Non-pigmented ciliary epithelial cell (primary cell): ENCODE measurements at places on chromosomes 6 and 20.

GRCh38 chr20:2038161-2038560 lies 44.3 kb upstream of the PDYN start:
- no peak for DNase-seq

DNA sequence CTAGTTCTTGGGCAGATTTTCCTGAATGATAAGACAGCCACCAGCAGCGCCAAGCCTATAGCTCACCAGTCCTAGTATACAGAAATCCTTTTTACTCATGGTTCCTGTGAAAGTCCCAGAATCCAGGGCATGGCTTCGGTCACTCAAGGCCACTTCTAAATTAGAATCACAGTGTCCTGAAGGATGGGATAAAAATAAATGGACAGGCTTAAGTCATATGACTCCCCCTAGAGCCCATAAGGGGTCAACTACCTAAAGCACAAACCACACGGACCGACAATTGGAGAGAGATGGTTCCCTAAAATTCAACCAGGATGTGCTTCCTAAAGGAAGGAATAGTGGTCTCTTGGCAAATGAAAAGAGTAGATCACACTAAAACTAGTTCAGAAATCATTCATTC lies 404.1 kb upstream of the PLCB4 start:
- no peak for DNase-seq

GRCh38 chr6:151701911-151702562 lies 105.4 kb upstream of the ESR1 start:
- no peak for DNase-seq

DNA sequence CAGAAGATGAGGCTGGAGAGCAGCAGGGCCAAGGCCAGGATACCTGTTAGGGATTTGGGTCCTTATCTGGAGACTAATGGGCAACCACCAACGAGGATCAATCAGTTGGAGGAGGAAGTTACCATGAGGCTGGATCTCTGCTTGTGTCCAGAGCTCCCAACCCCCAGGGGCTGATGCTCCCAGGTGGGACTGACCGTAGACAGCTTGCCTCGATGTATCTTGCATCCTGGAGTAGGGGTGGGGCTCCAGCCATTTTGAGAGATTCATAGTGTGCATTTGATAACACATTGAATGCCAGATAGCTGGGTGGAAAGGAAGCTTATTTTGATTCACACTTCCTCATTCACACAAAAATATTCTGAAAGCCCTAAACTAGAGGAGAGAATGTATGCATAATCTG lies 4.6 kb upstream of the RFPL4B start:
- no peak for DNase-seq

DNA sequence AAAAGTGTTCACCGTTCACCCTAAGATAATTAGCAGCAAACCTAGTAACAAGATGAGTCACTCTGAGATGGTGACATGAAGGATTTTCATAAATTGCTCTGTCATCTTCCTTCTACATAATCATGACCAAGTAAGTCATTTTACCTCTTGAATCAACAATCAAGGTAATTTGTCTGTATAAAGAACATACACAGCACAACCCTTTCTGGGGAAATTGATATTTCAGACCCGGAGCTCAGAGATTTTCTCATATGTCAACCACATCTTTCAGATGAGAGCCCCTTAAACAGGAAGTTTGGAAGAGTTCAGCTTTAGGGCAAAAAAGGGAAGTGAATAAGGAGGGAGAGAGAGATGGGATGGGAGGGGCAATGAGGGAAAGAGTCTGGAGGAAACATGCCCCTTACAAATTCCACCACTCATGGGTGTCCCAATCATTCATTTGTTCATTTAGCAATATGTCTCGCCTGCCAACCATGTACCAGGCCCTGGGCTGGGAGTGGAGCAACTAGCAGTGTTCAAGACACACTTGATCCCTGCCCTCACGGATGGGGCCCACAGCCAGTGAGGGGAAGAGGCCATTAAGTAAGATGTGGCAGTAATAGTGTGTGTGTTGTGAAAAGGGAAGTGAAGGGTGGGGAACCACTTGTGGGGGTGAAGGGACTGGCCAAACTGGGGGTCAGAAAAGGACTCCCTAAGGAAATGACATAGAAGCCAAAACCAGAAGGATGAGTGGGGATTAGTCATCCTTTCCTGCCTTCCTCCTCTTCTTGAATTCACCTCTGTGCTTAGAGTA lies 190.9 kb downstream of the MAFB start:
- DNase-seq: no peak

- no peak for DNase-seq
These were observed 106.4 kb downstream of the RALGAPA2 start for GRCh38 chr20:20606050-20606449.

DNA sequence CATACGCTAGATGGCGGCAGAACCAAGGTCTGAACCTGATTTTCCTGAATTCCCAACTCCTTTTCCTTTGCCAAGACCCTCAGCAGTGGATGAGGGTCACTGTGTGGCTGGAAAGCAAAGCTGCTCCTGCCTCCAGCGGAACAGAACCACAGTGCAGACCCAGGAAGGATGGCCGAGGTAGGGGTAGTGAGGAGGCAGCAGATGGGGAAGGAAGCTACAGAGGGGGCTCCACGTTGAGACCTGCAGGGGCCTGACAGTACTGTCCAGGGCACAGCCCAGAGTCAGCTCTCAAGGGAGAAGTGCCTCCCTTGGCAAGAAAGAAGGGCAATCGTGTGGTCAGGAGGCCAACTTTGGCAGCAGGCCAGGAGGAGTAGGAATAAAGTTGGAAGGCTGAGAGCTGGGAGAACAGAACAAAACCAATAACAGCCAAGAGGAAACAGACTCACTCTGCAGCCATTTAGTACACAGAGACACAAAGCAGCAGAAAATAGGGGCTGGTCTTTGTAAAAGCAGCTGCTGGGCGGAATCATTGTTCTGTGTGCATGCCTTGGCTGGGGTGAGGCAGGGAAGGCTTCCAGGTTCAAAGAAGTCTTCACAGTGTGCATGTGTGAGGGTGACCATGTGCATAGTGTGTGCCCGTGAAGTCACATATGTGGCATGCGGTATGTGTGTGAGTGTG lies 3.1 kb downstream of the GABRR2 start:
- no peak for DNase-seq

DNA sequence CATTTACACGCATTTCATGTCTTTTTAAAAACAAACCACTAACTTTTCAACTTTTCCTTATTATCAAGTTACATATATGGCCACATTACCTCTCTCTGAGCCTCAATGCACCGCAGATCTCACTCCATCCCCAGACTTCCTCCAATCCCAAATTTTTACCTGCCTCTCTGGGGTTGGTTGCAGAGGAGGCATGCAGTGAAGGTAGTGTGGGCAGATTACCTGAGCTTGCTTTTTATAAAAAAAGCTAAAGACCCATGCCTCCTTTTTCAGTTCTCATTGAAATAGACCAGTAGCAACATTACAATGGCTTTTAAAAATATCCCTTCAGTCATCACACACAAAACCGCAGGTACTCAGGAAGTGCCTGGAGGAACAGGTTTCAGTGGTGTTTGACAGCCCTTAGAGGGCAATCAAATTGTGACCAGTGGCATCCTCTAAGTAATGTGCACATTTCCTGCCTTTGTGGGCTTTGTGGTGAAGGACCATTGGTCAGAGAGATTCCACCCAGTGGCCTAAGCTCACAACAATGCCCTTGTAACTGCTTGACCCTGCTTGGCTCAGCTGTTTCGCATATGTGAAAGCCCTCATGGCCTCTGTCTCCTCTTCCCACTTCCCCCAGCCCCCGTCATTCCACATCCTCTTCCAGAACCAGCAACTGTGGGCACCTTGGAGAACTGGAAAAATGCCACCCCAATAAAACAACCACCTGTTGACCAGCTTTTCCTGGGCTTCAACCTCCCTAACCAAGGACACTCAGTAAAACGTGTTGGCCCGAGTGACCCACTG lies 30.2 kb upstream of the IL17A start:
- DNase-seq: no peak

GRCh38 chr6:107847844-107848802 lies 24.0 kb upstream of the SCML4 start:
- DNase-seq: no peak

- DNase-seq: no peak
These were observed 665 bp downstream of the RRAGD start for GRCh38 chr6:89411145-89412070.

DNA sequence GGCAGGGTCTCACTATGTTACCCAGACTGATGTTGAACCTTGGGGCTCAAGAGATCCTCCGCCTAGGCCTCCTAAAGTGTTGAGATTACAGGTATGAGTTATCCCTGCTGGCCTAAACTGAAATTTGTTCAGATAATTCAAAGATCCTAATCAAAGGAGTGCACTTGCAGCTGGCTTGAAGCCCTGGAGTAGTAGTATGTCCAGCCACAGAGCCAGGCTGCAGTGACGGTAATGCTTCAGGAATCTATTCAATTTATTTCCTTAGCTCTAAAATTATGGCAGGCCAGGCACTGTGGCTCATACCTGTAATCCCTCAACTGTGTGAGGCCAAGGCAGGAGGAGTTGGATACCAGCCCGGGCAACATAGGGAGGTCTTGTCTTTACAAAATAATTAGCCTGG lies 1.4 kb upstream of the DDX43 start:
- DNase-seq: no peak

- no peak for DNase-seq
These were observed 237.2 kb downstream of the FARS2 start for GRCh38 chr6:5498579-5498899.

DNA sequence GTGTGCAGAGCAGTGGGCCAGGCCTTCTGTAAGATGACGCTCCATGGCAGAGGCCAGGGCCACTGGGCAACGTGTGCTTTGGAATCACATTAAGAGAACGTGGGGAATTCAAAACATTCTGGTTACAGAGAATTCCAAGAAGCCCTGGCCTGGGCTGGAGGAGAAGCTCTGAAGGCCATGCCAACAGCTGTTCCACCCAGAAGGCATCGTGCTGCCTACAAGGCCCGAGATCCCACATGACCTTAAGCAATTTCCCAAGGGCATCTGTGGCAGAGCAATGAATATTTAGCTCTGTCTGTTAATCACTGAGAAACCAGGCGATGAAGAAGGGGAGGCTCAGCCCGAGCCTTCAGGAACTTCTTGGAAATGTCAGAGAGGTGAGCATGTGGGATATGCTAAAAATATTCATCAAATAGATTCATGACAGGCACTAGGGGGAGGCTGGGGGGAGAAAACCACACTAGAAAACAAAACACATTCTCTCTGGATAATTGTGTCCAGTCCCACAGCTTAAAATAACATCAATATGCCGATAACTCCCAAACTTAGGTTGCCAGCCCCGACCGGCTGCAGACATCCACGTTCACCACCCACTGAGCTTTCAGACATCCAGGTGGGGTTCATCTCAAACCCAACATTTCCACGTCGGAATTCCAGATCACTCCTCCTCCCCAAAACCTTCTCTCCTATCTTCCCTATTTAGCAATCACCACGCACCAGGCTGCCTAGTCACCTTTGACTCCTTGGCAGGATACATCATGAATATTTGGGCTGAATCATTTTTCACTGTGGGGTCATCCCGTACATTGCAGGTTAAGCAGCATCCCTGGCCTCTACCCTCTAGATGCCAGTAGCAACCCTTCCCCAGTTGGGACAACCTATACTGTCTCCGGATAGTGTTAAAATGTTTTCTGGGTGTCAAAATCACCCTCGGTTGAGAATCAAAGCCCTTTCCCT lies 6.6 kb downstream of the SULF2 start:
- no peak for DNase-seq

- no peak for DNase-seq
These were observed 139.1 kb downstream of the BTBD3 start for GRCh38 chr20:12056839-12057238.

- no peak for DNase-seq
These were observed 68.4 kb downstream of the ID4 start for GRCh38 chr6:19905584-19905983.

GRCh38 chr6:22030730-22031619 lies 265.9 kb downstream of the PRL start:
- no peak for DNase-seq

- DNase-seq: no peak
These were observed 34.8 kb upstream of the FILIP1 start for GRCh38 chr6:75528423-75528822.

- no peak for DNase-seq
These were observed 19.1 kb upstream of the CHMP4B start for GRCh38 chr20:33791959-33792597.

DNA sequence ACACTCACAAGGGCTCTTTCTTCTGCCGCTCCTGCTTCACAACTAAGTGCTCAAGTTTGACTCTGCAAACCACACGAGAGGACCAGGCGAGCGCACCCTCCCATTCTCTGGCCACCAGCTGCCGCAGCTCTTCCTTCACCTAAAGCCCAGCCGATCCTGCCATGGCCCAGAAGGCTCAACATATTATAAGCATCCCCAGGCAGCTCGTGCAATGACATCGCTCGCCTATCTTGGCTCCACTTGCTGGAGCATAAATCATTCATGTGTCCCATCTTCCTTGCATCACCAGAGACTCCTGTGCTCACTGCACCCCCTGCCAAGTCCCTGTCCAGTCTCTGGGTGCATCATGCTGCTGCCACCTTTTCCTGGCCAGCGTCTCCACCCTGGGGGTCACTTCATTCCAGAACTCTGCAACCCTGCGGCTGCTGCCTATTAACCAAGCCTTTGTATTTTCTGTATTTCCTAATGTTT lies 59.0 kb downstream of the PSMG4 start:
- DNase-seq: no peak
